Diencephalon (tissue), 1 donor: ENCODE measurements at places on chromosomes 16 and 17. TPM values are rescaled to one million over a fixed set of nuclear protein-coding genes. Genes with fewer than 3 reads are reported as not detected.

The SOX9 gene
- total RNA-seq, result 22.8 TPM

The PLSCR3 gene
- 9.2 TPM for total RNA-seq

The GRB7 gene
- not detected for total RNA-seq

The CMTM1 gene
- total RNA-seq, result 5.5 TPM

The TBC1D26 gene
- 0.23 TPM for total RNA-seq

The SLFN14 gene
- 0.23 TPM for total RNA-seq

The CNGB1 gene
- 21.9 TPM for total RNA-seq

The KRTAP17-1 gene
- not detected for total RNA-seq

The OR3A3 gene
- total RNA-seq, result not detected

The MYL11 gene
- total RNA-seq, result not detected

The CTRB1 gene
- not detected for total RNA-seq

The SLX4 gene
- total RNA-seq, result 9.9 TPM

The MFSD6L gene
- total RNA-seq, result not detected

The CD300C gene
- 0.46 TPM for total RNA-seq

The EFCAB13 gene
- 7.4 TPM for total RNA-seq

The MPRIP gene
- total RNA-seq, result 134 TPM

The CRYBA1 gene
- total RNA-seq, result not detected

The KRTAP2-3 gene
- total RNA-seq, result not detected

The MYH11 gene
- 0.23 TPM for total RNA-seq

The PDILT gene
- total RNA-seq, result not detected

The HAS3 gene
- total RNA-seq, result 12.0 TPM

The CSHL1 gene
- not detected for total RNA-seq

The TBC1D3G gene
- total RNA-seq, result not detected

The GNG13 gene
- not detected for total RNA-seq

The MEOX1 gene
- not detected for total RNA-seq

The RNU2-1 gene
- total RNA-seq, result not detected

The PRMT7 gene
- 50.3 TPM for total RNA-seq

The TPSG1 gene
- not detected for total RNA-seq

The IL34 gene
- total RNA-seq, result 8.5 TPM

The SEZ6L2 gene
- total RNA-seq, result 88.1 TPM

The HOXB5 gene
- not detected for total RNA-seq

The ODAD4 gene
- 6.5 TPM for total RNA-seq

The DNAAF8 gene
- total RNA-seq, result 2.1 TPM

The ENPP7 gene
- not detected for total RNA-seq

The PLXDC1 gene
- 18.0 TPM for total RNA-seq

The SHCBP1 gene
- total RNA-seq, result 4.6 TPM

The NPIPB13 gene
- 2.5 TPM for total RNA-seq

The CD19 gene
- total RNA-seq, result 0.23 TPM

The PHF23 gene
- 28.6 TPM for total RNA-seq

The TBC1D16 gene
- 35.5 TPM for total RNA-seq

The IGFALS gene
- total RNA-seq, result not detected

The FBXO39 gene
- not detected for total RNA-seq

The HBA1 gene
- total RNA-seq, result 1,158 TPM

The HBQ1 gene
- 7.8 TPM for total RNA-seq

The SPNS3 gene
- 1.4 TPM for total RNA-seq

The NDE1 gene
- total RNA-seq, result 10.6 TPM

The GRAP gene
- 4.8 TPM for total RNA-seq

The PTGES3L gene
- 3.7 TPM for total RNA-seq

The LRRC46 gene
- 1.6 TPM for total RNA-seq

The NPIPA2 gene
- total RNA-seq, result 0.69 TPM

The PPY gene
- not detected for total RNA-seq

The NHERF2 gene
- total RNA-seq, result 23.5 TPM

The TPSD1 gene
- not detected for total RNA-seq

The PRSS27 gene
- total RNA-seq, result 3.9 TPM

The FOXN1 gene
- not detected for total RNA-seq

The OTOA gene
- total RNA-seq, result 0.69 TPM

The GINS2 gene
- 5.8 TPM for total RNA-seq

The OR1A1 gene
- not detected for total RNA-seq

The HOXB8 gene
- total RNA-seq, result not detected
